ENCODE measurements at places on chromosomes 2 and 18.

- DNase-seq = no peak
These were observed 281.6 kb upstream of the RGPD4 start for GRCh38 chr2:107545066-107545465.

- no peak for DNase-seq
These were observed 62.2 kb upstream of the SCYGR2 start for GRCh38 chr2:227536445-227536844.

DNA sequence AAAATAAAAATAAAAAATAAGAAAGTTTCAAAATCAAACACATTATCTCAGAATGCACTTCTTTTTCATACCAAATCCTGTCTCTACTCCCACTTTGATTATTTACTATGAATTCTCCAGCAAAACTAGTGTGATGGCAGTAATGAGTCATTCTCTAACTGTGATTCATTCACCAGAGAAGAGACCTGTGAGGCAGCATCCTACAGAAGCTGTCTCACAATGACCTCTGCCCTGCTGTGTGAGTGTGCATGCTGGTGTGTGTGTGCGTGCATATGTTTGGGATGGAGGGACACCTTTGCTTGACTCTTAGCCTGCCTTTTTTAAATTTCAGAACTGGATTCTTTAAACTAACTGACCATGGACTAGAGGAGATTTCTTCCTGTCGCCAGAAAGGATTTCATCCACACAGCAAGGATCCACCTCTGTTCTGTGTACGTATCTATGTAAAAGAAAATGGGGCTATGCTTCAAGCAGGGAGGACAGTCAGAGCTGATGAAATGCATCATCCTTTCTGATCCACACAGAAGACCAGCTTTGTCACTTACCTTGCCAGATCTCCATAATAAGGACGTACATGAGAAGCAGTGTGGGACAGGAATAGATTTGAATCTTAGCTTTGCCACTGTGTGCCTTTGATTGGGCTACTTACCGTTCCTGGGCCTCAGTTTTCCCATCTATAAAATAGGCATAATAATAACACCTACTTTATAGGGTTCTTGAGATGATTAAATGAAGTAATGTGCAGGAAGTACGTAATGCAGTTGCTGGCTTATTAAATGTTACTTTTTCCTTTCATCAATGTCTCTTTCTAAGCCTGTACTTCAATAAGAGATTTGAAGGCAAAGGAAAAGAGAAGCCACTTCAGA lies 31.2 kb downstream of the STAMBP start:
- no peak for DNase-seq

- DNase-seq = no peak
These were observed 1053.0 kb downstream of the TSN start for GRCh38 chr2:122808286-122808969.
